Fibroblast of skin of left quadriceps (primary cell): ENCODE measurements at places on chromosomes 12 and 14.

DNA sequence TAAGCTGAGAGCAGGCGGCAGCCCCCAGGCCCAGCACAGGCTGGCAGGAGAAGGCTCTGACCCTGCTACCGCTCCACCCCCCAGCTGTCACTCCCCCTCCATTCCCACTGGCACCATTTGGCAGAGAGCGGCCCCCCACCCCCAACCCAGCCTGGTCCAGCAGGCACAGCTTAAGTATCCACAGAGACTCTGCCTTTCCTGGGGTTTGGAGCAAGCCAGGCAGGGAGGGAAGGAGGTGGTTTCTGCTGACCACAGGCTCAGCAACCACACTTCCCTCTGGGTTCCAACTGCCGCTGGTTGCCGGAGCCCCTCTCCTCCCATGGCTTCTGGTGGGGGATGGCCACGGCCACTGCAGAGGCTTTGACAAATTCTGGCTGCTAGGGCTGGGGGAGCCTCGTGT is 30.5 kb upstream of the CCND2 start:
- DNase-seq = no peak

DNA sequence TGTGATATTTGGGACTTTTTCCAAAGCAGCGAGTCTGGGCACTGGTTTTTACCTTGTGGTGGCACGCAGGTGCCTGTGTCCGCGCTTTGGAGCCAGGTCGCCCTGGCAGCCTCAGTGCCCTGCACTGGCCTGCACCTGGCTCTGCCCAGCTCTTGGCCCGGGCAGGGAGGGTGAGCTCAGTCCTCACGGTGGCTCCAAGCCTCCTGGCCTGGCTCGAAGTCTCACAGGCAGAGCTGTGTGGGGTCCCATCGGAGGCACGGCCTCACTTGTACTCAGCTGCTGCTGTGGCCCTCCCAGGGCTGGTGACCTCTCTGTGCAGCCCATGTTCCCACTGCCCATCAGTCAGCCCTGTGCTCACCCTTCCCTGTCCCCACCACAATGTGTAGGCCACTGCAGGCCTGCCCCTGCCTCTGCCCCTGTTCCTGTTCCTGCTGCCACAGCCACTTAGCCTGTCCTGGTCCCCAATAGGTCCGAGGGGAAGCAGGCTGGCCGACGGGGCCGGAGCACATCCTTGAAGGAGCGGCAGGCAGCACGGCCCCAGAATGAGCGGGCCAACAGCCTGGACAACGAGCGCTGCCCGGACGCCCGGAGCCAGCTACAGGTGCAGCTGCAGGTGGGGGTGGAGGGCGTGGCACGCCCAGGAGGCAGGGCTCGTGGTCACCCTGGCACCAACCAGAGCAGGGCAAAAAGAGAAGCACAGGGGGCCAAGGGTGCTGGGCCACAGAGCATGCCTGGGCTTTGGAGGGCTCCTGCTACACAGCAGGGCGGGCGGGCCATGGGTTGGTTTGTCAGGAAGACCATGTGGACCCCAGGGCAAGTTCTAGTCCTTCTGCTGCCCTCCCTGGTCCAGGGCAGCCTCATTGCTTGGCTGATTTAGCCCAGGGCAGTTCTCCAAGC is 16.6 kb upstream of the TEX22 start:
- DNase-seq = no peak

GRCh38 chr14:104271391-104271790 is 133.0 kb downstream of the KIF26A start:
- no peak for DNase-seq

DNA sequence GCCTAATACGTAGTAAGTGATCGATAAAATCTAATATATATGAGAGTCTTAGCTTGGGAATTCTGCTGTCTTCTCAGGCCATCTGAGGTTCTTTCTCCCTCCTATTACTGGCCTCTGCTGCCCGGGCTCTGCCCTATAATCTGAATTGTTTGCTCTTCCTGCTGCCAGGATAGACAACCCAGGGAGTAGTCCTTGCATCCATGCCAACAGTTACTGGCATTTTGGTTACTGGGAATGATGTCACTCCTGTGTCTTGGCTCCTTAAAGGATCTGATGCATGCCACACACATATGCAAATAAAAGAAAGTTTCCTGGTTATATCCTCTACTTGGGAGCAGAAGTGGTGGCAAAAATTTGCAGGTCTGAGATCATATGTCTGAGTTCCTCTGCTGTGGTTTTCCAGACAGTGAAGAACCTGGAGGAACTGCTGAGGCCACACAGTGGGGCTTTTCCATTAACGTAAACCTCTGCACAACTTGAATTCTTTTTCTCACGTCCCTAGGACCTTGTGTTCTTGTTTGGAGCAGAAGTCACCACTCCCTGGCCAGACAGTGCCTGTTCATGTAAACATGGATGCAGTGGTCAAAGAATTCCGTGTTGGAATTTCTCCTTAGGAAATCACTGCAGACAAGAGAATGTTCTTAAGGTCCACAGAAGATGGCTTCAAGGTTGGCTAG is 320.6 kb upstream of the TBX3 start:
- no peak for DNase-seq

DNA sequence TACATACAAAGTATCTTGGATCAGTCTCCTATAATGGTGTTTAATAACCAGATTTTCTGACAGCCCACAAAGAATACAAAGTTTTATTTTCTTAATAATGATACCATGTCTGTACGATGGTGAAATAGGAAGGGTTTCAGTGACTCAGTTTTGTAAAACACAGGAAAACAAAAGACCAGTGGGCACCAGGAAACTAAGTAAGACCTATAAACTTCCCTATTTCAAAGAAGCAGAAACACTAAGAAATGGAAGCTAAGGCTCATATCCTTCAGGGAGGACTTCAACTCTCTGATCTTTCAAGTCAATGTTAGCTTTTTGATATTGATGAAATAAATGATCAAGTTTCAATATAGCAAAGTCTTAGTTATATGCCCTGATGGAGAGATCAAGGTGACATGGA is 196.0 kb downstream of the DUSP6 start:
- DNase-seq = no peak

DNA sequence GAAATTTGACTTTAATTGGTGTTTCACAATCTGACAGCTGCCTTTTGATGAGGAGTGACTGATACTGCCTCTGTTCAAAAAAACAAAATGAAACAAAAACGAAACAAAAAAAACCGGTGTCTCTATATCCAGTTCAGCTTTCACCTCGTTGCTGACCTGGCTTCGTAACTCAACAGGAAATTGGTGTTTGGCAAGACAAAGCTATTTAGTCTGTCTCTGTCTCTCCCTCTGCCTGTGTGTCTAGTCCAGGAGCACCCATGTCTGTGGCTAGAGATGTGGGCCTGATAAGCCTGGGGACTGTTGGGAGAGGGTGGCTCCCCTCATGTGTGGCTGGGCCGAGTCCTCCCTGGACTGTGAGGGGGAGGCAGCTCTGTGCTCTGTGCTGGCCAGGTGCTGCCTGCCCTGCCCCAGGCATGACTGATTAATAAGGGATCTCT is 11.3 kb downstream of the CACNA1C start:
- no peak for DNase-seq

- DNase-seq = no peak
Measured at GRCh38 chr12:132558861-132559623, 51.3 kb downstream of the LRCOL1 start.

DNA sequence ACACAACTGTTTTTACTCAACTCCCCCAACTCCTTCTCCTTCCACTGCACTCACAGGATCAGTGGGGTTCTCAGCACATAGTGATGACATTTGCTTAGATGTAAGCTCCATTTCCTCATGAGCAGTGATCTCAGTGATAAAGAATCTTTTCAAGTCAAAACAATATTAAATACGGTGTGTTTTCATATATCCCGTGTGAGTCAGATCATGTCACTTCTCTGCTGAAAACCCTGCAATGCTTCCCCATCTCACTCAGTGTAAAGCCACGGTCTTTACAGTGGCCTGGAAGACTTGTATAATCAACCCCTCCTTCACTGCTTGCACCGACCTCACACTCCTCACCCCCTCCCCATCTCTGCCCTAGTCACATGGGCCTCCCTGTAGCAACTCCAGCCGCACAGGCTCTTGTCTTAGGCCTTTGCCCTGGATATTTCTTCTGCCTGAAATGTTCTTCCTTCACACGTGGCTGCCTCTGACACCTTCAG is 149.7 kb upstream of the ARHGAP5 start:
- DNase-seq = peak; percentile 91

DNA sequence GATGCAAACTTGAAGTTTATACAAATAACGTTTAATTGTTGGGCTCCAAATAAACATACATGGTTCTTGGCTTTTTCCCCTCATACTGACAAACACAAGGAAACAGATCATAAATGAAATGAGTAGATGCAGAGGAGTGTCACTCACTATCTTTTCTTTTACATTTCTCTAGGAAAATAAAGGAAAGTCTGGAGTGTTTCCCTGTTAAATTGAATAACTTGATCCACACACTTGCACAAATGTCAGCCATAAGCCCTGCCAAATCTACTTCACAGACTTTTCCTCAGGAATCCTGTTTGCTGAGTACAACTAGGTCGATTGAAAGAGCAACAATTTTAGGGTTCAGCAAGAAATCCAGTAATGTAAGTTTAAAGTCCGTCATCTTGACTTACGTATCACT is 175.3 kb downstream of the PLCZ1 start:
- DNase-seq = no peak

DNA sequence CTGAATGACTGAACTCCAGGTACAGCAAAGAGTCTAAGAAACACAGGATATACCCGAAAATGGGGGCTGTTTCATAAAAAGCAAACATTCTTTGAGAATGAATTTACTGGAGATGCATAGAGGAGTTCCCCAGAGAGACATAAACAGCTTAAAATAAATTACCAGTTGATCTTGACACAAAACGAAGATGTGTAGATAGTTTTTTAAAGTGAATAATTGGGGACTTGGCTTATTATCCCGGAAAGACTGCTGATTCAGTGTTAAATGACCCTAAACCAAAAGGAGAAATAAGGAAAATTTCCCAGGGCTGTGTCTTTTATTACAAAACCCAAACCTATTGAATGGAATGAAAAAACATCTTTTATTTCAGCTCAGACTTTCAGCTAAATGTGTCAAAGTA is 1052.8 kb upstream of the TMEM132C start:
- DNase-seq = peak; percentile 39

DNA sequence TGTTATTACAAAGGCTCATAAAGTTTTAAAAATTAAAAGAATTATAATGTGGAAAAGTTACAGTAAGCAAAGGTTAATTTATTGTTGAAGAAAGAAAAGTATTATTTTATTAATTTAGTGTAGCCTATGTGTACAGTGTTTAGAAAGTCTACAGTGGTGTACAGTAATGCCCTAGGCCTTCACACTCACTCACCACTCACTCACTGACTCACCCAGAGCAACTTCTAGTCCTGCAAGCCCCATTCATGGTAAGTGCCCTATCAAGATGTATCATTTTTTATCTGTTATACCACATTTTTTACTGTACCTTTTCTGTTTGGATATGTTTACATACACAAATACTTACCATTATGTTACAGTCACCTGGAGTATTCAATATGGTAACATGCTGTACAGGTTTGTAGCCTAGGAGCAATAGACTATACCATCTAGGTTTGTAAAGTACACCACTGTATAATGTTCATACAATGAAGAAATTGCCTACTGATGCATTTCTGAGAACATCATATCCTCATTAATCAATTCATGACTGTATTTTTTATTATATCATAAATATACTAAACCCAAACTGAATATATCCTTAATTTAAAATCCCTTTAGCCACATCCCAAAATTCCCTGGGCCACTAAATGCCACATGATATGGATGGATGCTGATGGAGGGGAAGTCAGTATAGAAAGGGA is 43.6 kb upstream of the NID2 start:
- no peak for DNase-seq

GRCh38 chr12:118151755-118152154 is 15.8 kb downstream of the PEBP1 start:
- DNase-seq = no peak

GRCh38 chr12:43095669-43096280 is 456.2 kb downstream of the ADAMTS20 start:
- no peak for DNase-seq

- no peak for DNase-seq
Measured at GRCh38 chr12:67413577-67413976, 144.4 kb downstream of the CAND1 start.

GRCh38 chr12:31308116-31308515 is 17.8 kb downstream of the SINHCAF start:
- DNase-seq = no peak

GRCh38 chr12:45732250-45732649 is 2.7 kb downstream of the ARID2 start:
- DNase-seq = no peak

DNA sequence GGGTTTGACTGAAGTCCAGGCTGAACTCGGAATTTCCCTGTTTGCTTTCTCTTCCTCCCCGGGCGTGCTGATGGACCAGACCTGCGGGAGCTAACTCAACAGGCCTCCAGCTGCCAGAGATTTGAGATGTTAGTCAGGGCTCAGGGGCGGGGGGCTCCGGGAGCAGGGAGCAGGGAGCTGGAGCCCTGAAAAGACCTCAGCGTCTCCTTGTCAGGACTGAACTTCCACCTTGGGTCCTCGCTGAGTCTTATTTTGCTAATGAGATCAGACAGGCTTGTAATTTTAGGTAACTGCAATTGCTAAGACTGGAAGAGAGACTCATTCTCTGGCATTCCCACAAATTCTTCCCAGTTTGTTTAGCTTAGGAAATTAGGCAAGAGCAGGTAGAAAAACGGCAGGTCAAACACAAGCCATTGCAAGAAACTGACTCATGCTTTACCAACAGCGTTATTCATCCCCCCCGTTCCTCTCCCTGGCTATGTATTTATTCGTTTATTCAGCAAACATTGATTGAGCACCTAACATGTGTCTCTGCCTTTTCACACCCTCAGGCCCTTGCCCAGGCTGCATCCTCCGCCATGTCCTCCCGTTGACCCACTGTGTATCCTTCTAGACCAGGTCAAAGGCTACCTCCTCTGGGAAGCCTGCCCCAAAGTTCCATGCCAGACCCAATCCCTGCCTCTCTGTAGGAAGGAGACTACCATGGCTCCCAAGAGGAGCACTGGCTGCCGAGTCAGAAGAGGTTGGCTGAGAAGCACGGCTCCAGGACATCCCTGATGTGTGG is 80.4 kb upstream of the DIO3 start:
- no peak for DNase-seq

DNA sequence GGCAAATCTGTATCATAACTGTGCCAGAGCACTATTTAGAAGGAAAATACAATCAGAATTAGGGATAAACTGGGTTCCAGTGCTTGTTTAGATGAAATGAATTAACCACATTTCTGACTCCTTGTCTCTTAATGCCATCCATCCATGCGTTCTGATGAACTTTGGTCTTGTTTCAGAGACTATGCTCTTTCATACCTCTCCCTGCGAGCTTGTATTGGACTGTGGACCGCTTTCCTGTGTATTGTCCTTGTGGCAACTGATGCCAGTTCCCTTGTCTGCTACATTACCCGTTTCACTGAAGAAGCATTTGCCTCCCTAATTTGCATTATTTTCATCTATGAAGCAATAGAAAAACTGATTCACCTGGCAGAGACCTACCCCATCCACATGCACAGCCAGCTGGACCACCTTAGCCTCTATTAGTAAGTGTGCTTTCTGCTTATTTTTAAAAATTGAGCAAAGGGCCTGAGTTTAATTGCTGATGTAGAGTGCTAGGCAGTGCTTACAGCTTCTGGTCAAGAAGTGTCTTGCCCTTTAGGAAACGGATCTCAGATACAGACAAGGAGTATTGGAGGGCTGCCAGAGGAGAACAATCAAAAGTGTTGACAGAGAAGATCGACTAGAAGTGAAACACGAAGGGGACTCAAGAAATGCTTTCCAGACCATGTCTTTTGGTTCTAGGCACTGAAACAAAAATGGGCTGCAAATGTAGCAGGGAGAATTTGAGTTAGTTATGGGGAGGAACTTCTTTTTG is 46.7 kb downstream of the SLC4A8 start:
- no peak for DNase-seq

GRCh38 chr14:67666750-67667449 is 7.5 kb downstream of the VTI1B start:
- DNase-seq = no peak
